Activated CD4-positive, alpha-beta T cell treated with anti-CD3 and anti-CD28 coated beads, Interleukin-2, amount 50 U/mL, for 4 hours (primary cell): ENCODE measurements at places on chromosomes 6 and 20.

- DNase-seq = no peak
Observed at GRCh38 chr6:82033631-82034211, 213.8 kb downstream of the IBTK start.

DNA sequence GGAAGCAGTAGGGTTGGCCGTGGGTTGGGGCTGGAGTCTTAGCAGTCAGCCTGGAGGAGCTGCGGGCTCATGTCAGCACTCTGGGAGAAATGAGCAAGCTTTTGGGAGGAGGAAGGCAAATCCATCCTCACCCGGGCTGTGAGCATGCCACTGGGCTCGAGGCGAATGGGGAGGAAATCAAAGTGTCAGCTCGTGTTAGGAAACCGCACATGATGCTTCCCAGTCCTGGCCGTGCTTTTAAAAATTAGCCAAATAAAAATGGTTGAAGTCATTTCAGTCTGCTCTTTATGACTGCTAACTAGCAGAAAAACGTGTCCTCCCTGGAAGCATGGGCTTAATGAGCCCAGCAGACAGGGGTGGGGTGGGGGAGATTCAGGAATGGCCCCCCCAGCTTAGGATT, 98.1 kb downstream of the NFATC2 start:
- no peak for DNase-seq

GRCh38 chr6:166834049-166834448, 122.3 kb downstream of the RNASET2 start:
- no peak for DNase-seq

DNA sequence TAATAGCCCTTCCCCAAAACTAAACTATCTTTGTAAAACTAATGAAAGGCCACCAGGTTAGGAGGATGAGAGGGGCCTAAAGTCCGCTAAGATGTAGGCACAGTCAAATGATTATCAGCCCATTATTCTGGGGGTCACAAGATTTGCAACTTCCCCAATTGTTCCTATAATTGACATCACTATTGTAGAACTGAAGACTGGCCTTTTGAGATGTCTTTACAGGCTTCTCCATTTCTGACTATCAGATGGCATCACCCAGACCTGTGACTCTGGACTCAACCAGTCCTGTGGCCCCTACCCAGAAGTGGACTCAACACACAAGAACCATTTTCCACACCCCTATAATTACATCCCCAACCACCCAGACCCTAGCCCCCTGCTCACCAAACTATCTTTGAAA, 61.5 kb upstream of the MAP7 start:
- DNase-seq = no peak

DNA sequence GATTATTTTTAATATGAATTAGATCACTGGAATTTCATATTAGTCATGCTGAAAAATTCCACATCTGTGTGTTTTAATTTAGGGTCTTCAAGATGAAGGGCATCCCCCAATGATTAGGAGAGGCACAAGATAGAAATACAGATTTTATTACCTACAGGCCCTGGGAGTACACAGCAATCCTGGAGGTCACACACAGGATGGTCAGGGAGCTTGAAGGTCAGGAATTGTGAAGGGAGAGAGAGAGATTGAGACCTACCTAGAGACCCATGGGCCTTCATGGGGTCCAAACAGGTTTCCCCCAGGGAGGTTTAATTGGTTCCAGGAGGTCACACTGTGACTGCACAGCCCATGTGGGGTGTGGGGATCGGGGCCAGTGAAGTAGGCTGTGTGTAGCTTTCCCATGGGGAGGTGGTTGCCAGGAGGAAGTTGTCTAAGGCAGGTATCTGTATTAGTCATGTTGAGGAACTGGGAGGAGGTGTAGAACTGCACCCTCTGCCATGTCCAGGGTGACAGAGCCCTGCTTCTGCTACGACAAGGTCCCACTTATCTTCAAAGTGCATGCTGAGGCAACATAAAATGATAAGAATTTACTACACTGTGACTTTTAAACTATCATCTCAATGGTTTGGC, 18.3 kb downstream of the SNX9 start:
- DNase-seq = no peak

DNA sequence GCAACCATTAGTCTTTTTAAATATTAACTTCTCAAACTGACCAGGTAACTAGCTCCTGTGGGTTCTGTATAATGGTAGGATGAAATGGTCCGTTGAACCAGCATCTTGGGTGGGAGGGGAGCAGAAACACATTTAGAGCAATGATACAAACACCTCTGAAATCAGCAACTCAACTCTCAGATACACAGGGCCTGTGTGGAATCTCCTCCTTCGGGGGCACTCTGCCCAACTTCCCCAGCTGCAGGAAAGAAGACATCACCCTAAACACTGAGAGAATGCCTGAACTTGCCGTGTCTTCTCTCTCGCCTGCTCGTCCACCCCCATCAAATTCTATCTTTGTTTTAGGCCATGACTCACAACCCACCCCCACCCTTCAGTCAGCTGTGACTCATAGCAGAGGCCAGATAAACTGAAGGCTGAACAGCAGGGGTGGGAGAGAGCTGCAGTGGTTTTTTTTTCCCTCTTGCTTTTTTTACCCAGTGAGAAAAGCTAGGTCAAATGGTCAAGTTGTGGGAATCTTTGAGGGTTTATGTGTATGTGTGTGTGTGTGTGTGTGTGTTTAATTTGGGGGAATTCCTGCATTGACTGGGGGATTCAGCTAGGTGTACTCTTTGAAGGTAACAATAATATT, 593.4 kb upstream of the JAG1 start:
- no peak for DNase-seq

DNA sequence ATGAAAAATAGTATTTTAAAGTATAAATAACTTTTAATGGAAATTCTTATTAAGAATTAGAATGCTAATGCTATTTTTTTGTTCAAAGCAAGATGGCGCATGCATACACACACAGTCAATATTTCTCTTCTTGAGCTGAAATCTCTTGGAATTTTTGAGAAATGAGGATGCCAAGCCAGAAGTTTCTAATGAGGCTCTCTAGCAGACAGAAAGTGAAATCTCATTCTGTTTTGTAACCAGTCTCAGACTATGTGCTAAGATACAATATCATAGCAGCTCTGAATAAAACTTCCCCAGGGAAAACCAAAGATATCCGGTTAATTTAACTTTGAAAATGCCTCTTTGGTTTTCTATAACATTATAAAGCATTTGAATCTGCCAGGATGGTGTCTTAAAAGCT, 97.2 kb upstream of the HDAC2 start:
- no peak for DNase-seq
